ENCODE measurements at places on chromosomes 13 and 19. TPM values are rescaled to one million over a fixed set of nuclear protein-coding genes. Genes with fewer than 3 reads are reported as not detected.

GRCh38 chr19:35545001-35545854 lies at the start of gene TMEM147:
TMEM147 (plus strand) TSS chr19:35545626; CDS start chr19:35545740, 114 bp downstream.
- peaks cover 12% of the 10 kb centered on the region for H3K36me3 ChIP-seq
- peak within 1 kb of the TSS; percentile 93 for H3K4me3 ChIP-seq
- peaks cover 34% of the 10 kb centered on the region for H3K4me1 ChIP-seq

DNA sequence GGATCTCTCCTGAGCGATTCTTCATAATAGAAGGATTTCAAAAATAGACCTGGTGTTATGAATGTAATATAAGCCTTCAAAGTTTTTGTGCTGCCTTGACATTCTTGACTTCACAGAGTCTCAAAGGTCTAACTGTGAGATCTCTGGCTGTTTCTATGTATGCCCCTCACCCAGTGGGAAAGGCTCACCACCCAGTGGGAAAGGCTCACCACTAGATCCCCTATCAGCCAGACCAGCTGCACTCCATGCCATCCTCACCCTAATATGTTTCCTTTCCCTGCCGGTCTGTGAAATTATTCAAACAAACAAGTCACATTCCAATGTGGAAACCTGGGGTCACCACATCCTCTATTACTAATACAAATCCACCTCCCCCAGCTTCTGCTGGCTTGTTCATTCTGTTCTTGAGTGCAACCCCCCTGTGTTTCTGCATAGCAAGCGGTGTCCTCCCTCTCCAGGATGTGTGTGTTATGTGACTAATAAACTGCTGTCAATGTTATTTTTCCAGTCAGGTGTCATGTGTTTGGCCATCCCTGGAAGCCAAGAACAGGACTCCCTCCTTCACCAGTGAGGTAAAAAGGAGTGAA lies 13.8 kb upstream of the SLITRK1 start:
- no peaks in the 10 kb centered on the region for H3K36me3 ChIP-seq
- no peak for DNase-seq
- H3K4me3 ChIP-seq: no peak overlapping the region
- H3K27ac ChIP-seq: no peak overlapping the region
- H3K27me3 ChIP-seq: no peaks in the 10 kb centered on the region

The PSG1 gene
- not detected for total RNA-seq

- H3K4me3 ChIP-seq: no peak overlapping the region
- H3K27ac ChIP-seq: no peak overlapping the region
- H3K4me1 ChIP-seq: peaks cover 5% of the 10 kb centered on the region
- DNase-seq: no peak
Measured at GRCh38 chr13:20114066-20114610, 46.7 kb downstream of the GJA3 start.

The MYBPC2 gene
- not detected for total RNA-seq

- no peak for DNase-seq
- H3K36me3 ChIP-seq: no peaks in the 10 kb centered on the region
- no peak overlapping the region for H3K4me3 ChIP-seq
- no peak overlapping the region for H3K27ac ChIP-seq
- H3K4me1 ChIP-seq: no peaks in the 10 kb centered on the region
Measured at GRCh38 chr13:43227721-43228120, 204.3 kb downstream of the DNAJC15 start.

The SIGLEC9 gene
- total RNA-seq: 0.60 TPM

The HOMER3 gene
- total RNA-seq: not detected

GRCh38 chr19:48501494-48502349 lies 9.9 kb downstream of the LMTK3 start:
- no peaks in the 10 kb centered on the region for H3K27me3 ChIP-seq
- H3K4me3 ChIP-seq: peak overlapping the region; percentile 48
- peak; percentile 77 for DNase-seq
- H3K4me1 ChIP-seq: peaks cover 25% of the 10 kb centered on the region
- peak overlapping the region; percentile 78 for H3K27ac ChIP-seq

All from activated CD8-positive, alpha-beta T cell treated with anti-CD3 and anti-CD28 coated beads, Interleukin-2, amount 10 ng/mL, durations not matched to agents 7 days and 5 days (primary cell).